CD8-positive, alpha-beta memory T cell (primary cell): ENCODE measurements at places on chromosomes 7 and 10. TPM values are rescaled to one million over a fixed set of nuclear protein-coding genes. Genes with fewer than 3 reads are reported as not detected.
A peak's percentile ranks its signal among the peaks of the same experiment; 100 is the strongest.

DNA sequence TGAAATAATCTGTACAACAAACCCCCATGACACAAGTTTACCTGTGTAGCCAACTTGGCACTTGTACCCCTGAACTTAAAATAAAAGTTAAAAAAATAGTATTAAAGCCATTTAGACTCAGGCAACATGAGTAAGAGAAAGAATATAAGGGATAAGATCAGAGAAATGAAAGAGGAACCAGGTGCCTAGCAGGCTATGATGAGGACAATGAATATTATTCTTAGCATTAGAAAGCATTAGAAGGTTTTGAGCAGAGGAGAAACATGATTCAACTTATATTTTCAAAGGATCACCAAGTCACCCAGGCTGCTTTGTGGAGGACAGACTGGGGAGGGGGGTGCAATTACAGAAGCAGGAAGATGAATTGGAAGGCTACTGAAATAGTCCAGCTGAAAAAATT, 48.1 kb upstream of the TES start:
- H3K27me3 ChIP-seq, result no peaks in the 10 kb centered on the region
- H3K4me3 ChIP-seq, result no peak overlapping the region
- no peak overlapping the region for H3K27ac ChIP-seq
- no peak for DNase-seq
- no peaks in the 10 kb centered on the region for H3K36me3 ChIP-seq

GRCh38 chr10:118851062-118852035, 96.6 kb upstream of the CACUL1 start:
- no peak overlapping the region for H3K4me3 ChIP-seq
- H3K36me3 ChIP-seq, result no peaks in the 10 kb centered on the region
- no peak overlapping the region for H3K27ac ChIP-seq
- peaks cover 7% of the 10 kb centered on the region for H3K27me3 ChIP-seq
- H3K4me1 ChIP-seq, result no peaks in the 10 kb centered on the region
- no peak for DNase-seq

- no peaks in the 10 kb centered on the region for H3K36me3 ChIP-seq
- no peak overlapping the region for H3K27ac ChIP-seq
- no peaks in the 10 kb centered on the region for H3K4me1 ChIP-seq
- no peaks in the 10 kb centered on the region for H3K27me3 ChIP-seq
- no peak overlapping the region for H3K4me3 ChIP-seq
- no peak for DNase-seq
Observed at GRCh38 chr10:23530079-23530478, 91.2 kb downstream of the OTUD1 start.

- H3K4me3 ChIP-seq, result peak within 1 kb of the TSS; percentile 98
- peak within 1 kb of the TSS; percentile 96 for H3K27ac ChIP-seq
- H3K36me3 ChIP-seq, result no peaks in the 10 kb centered on the region
- peak; percentile 96 for DNase-seq
- no peaks in the 10 kb centered on the region for H3K27me3 ChIP-seq
- H3K4me1 ChIP-seq, result peaks cover 43% of the 10 kb centered on the region
Observed at GRCh38 chr7:44885394-44886317, at the start of gene PURB. Gene PURB, minus strand, starts transcription at chr7:44885530. Its CDS starts 182 bp downstream, at chr7:44885348.

Gene CYP26C1
- not detected for total RNA-seq

- no peak overlapping the region for H3K4me3 ChIP-seq
- no peaks in the 10 kb centered on the region for H3K4me1 ChIP-seq
- H3K36me3 ChIP-seq, result no peaks in the 10 kb centered on the region
- H3K27ac ChIP-seq, result no peak overlapping the region
Observed at GRCh38 chr7:86644282-86645224, 844 bp downstream of the GRM3 start.

DNA sequence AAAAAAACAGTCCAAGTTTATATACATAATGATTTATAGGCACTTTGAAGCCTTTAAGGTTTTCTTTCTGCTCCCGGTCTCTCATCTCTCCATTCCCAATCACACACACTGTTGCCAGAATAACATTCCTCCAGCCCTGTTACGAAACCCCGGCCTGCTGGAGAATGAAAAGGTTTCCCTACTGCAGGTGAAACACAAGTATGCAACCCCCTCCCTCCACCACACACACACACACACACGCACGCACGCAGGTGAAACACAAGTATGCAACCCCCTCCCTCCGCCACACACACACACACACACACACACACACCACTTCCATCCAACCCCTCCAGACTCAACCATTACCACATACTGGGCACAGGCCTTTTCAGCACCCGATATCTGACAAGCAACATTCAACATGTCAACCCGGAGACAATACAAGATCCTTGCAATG, 87.5 kb downstream of the PARD3 start:
- H3K27me3 ChIP-seq, result no peaks in the 10 kb centered on the region
- H3K4me3 ChIP-seq, result no peak overlapping the region
- H3K36me3 ChIP-seq, result no peaks in the 10 kb centered on the region
- no peak overlapping the region for H3K27ac ChIP-seq
- H3K4me1 ChIP-seq, result no peaks in the 10 kb centered on the region

- H3K4me3 ChIP-seq, result no peak overlapping the region
- H3K27me3 ChIP-seq, result no peaks in the 10 kb centered on the region
- no peaks in the 10 kb centered on the region for H3K36me3 ChIP-seq
- DNase-seq, result no peak
Observed at GRCh38 chr7:75649462-75649861, 89.3 kb downstream of the HIP1 start.

Gene PDK4
- 0.74 TPM for total RNA-seq

DNA sequence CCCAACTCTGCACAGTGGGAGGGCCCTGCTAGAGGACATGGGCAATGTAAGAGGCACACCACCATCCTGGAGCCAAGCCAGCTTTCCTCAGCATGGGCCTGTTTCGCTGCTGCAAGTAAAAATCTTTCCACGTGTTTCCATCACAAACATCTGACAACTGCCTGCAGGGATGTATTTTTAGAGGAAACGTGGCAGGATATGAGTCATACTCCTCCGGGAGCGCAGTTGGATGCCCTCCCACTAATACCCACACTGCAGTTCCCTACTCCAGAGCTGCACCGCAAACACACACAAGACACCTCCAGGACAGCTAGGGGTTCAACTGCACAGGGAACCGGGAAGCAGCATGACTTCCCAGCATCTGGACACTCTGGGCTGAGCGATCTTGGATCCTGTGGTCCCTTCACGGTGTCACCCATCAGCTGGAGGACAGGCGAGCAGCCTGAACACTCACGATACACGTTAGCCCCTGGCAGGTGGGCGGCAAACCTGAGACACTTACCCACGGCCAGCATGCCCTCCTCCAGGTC, 26.1 kb downstream of the PLAC9 start:
- no peaks in the 10 kb centered on the region for H3K27me3 ChIP-seq
- peaks cover 85% of the 10 kb centered on the region for H3K36me3 ChIP-seq
- no peak overlapping the region for H3K4me3 ChIP-seq
- H3K27ac ChIP-seq, result peak overlapping the region; percentile 40
- no peaks in the 10 kb centered on the region for H3K4me1 ChIP-seq

DNA sequence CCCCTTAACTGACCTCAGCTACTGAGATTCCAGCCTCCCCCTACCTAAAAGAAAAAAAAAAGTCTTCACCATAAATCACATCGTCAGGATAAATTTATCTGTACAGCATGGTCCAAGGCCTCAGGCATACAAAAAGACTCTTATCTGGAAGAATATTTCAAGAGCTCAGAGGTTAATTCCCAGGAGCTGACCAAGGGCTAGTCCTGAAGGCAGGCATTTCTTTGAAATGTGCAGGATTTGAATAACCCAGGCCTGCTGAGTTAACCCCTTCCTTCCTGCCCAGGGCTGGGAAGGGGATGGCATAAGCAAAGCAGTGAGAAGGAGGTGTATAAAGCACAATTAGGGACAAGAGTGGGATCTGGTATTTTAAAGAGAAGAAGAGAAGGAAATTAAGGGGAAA, 111.2 kb downstream of the RNLS start:
- H3K27ac ChIP-seq, result no peak overlapping the region
- DNase-seq, result no peak
- H3K36me3 ChIP-seq, result no peaks in the 10 kb centered on the region
- H3K4me1 ChIP-seq, result no peaks in the 10 kb centered on the region
- no peaks in the 10 kb centered on the region for H3K27me3 ChIP-seq

DNA sequence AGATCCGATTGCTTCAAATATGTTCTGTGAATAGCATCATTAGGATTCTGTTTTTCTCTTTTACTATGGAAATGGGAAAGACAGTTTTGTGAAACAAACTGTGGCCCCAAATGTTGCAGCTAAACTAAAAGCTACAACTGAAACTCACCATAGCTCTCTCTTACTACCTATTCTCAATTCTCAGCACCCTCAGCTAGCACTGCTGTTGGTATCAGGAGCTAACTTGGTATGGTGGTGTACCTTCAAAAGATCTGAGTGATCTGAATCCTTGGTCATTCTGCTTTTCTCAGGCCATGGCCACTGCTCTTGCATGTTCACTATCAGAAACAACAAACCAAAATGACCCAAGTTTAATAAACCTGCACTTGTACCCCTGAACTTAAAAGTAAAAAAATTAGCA, 1208.0 kb downstream of the SORCS1 start:
- no peak overlapping the region for H3K4me3 ChIP-seq
- no peak overlapping the region for H3K27ac ChIP-seq
- no peaks in the 10 kb centered on the region for H3K27me3 ChIP-seq
- H3K36me3 ChIP-seq, result no peaks in the 10 kb centered on the region
- DNase-seq, result no peak

DNA sequence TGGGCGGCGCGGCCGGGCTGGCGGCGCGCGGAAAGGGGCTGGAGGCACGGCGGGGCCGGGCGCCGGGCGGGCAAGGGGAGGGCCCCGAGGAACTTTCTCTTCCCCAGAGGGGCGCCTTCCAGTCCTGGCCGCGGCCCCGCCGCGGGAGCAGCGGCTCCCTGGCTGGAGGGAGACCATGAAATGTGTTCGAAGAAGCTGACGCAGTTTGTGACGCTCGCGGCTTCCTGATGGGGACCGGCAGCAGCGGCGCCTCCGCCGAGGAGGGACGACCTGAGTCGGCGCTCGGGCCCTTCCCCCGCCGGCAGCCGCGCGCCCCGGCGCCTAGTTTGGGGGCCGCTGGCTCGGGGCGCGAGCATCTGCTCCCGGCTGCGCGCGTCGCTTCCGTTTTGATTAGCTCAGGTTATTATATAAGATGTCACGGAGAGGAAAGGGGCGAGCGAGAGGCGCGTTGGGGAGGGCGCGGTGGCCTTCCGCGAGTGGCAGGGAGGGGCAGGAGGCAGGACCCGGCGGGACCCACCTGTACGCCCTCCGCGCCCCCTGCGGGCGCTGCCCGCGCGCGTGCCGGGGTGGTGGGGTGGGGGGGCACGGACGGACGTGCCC, 57.1 kb upstream of the PCGF5 start:
- H3K36me3 ChIP-seq, result no peaks in the 10 kb centered on the region
- no peaks in the 10 kb centered on the region for H3K27me3 ChIP-seq
- H3K4me3 ChIP-seq, result peak overlapping the region; percentile 71
- peak; percentile 79 for DNase-seq
- H3K27ac ChIP-seq, result peak overlapping the region; percentile 91
- peaks cover 36% of the 10 kb centered on the region for H3K4me1 ChIP-seq

DNA sequence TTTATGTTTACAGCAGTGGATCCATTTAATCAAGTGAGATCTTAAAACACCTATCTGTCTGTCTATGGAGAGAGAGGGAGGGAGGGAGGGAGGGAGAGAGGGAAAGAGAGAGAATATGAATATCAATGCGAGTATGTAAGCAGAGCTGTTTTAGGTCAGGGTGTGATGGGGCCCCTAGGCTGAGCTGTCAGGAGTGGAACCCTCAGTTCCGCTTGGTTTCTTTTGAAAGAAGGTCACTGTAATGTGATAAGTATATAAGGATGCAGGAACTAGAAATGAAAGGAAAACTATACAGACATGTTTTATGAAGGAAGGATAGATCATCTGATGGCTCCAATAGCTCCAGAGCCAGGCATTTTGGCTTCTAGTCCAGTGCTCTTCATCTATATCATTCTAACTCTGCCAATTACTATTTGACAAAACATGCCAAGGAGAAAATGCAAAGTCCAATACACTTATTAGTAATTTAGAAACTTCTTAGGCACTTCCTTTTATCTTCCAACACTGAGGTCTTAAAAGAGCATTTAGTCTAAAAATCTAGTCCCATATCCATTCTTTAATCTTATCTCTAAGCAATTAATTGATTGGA, 70.3 kb downstream of the NRCAM start:
- H3K4me3 ChIP-seq, result no peak overlapping the region
- H3K36me3 ChIP-seq, result no peaks in the 10 kb centered on the region
- H3K4me1 ChIP-seq, result no peaks in the 10 kb centered on the region
- H3K27me3 ChIP-seq, result no peaks in the 10 kb centered on the region

DNA sequence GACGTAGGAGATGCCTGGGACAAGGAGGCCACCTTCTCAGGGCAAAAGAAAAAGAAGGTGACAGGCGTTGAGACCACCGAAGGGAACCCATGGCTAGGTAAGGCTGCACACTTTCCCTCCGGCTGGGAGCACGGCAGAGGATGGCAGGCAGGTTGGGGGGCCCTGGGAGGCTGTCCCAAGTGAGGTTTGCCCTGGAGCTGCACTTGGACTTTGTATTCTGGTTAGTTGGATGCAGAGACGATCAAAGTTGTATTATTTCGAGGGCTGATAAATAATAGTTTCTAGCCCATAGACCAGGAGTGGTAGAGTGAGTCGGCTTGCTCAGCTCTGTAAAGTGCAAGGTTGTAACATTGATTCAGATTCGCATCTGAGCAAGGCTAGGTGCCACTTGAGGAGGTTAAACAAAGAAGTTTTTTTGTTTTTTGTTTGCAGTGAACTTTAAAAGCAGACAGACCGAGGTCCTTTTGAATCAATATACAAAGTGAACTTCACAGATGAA, 608 bp downstream of the ENTPD7 start:
- H3K4me1 ChIP-seq, result peaks cover 14% of the 10 kb centered on the region
- peak overlapping the region; percentile 58 for H3K27ac ChIP-seq
- no peak for DNase-seq
- H3K4me3 ChIP-seq, result peak overlapping the region; percentile 82
- no peaks in the 10 kb centered on the region for H3K27me3 ChIP-seq
- no peaks in the 10 kb centered on the region for H3K36me3 ChIP-seq

Gene GBX1
- total RNA-seq, result not detected

Gene HSPA12A
- 0.04 TPM for total RNA-seq

Gene LLCFC1
- not detected for total RNA-seq

Gene ANKRD30A
- total RNA-seq, result not detected

DNA sequence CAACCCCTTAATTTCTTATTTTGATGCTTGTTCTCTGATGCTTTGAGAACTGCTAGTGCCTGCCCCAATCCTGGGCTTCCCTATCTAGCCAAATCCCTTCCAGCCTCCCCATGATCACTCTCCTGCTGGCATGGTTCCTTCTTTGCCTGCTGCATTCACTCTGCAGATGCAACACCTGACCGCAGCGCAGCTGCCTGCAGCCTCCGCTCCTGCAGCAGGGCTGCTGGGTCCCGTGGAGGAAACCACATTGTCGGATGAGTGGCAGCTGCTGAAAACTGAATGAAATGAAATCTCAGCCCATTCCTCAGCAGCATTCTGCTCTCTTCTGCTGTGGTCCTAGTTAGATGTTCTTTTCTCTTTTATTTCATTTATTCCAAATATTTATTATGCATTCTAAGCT, 320.3 kb downstream of the CCDC3 start:
- no peak for DNase-seq
- no peaks in the 10 kb centered on the region for H3K4me1 ChIP-seq
- no peaks in the 10 kb centered on the region for H3K27me3 ChIP-seq
- no peak overlapping the region for H3K4me3 ChIP-seq
- H3K36me3 ChIP-seq, result no peaks in the 10 kb centered on the region
- H3K27ac ChIP-seq, result no peak overlapping the region
